ENCODE measurements at places on chromosomes 4 and X. TPM values are rescaled to one million over a fixed set of nuclear protein-coding genes. Genes with fewer than 3 reads are reported as not detected.

DNA sequence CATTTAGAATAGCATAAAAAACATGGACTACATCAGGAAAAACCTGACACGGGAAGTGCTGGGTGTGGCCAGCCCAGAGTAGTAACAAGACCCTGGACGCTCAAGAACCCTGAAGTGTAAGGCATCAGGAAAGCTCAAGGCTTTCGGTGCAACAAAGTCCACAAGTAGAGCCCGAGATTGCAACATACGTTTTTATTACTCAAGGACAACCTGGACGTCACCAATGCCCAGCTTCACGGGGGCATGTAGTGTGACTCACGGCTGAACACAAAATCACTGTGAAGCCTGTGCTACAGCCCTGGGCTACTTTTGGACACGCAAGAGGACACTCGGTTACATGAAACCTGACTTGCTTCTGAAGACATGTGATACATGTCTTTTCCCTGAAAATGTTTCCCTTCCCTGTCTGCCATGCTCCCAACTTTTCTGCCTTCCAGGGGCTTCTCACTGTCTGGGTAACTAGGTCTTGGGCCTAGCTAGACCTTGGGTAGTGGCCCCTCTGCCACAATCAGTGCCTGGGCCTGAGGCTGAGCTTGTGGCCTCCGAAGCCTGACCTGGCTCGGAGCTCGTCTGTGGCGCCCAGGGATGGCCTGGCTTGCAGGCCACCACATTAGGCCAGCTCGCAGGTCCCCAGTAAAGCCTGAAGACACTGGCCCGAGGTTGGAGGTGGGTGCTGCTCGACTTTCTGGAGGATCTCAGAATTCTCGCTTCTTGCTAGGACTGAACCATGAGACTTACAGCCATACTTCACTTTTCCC lies 9.2 kb downstream of the IRAK1 start:
- peak; percentile 72 for DNase-seq

GRCh38 chrX:122565952-122566351 lies 618.1 kb upstream of the GRIA3 start:
- peak; percentile 91 for DNase-seq

Gene TEC
- total RNA-seq: 2.8 TPM

Gene ZC4H2
- 1.3 TPM for total RNA-seq

DNA sequence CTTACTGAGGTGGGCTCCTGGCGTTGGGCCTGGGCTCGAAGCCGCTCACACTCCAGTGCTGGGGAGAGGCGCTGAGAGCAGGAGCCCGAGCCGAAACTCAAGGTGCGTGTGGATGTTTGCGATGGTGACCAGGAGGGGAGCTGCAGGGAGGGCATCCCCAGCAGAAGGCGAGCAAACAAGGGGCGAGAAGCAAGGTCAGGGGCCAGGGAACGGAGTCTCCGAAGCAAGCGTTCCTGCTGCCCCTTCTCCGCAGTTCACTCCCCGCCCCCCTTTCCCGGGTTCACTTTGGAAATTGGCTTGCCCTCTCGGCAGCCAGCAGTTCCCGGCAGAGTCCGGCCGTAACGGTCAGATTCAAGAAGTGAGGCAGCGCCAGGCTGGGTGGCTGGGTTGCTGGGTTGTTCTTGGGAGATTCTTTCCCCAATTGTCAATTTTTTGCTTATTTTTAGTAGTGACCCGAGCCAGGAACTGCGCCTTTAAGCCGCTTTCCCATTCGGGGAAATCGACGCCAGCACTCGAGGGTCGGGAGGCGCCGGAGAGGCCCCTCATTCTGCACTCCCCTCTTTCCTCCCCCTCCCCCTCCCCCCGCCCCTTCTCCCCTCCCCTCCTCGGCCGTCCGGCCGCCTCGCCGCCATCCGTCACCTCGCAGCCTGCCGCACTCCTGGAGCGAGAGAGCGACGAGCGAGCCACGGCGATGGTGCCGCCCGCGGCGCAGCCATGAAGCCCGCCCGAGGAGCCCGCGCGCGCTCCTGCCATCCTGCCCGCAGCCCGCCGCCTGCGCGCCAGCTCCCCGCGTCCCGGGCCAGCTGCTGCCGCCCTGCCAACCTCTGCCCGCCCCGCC lies at the start of gene FRMPD3:
Gene FRMPD3, plus strand, starts transcription at position 655 of the 838 bp plus-strand sequence. CDS start 76,937 bp downstream, outside the sequence.
- DNase-seq: no peak

- DNase-seq: no peak
Measured at GRCh38 chrX:11472879-11473278, 179.7 kb downstream of the AMELX start.
